ENCODE measurements at places on chromosomes 5 and 9. TPM values are rescaled to one million over a fixed set of nuclear protein-coding genes. Genes with fewer than 3 reads are reported as not detected.

GRCh38 chr9:2657427-2657826 lies 35.8 kb downstream of the VLDLR start:
- H3K4me3 ChIP-seq = no peak overlapping the region
- DNase-seq = no peak
- no peaks in the 10 kb centered on the region for H3K4me1 ChIP-seq
- H3K27me3 ChIP-seq = no peaks in the 10 kb centered on the region
- no peak overlapping the region for H3K27ac ChIP-seq

C9 gene
- not detected for total RNA-seq

PCDHGA11 gene
- total RNA-seq = 2.2 TPM

- no peak for DNase-seq
- H3K4me1 ChIP-seq = no peaks in the 10 kb centered on the region
- H3K4me3 ChIP-seq = no peak overlapping the region
- H3K27ac ChIP-seq = no peak overlapping the region
These were observed 84.7 kb upstream of the SLCO6A1 start for GRCh38 chr5:102583276-102584124.

DNA sequence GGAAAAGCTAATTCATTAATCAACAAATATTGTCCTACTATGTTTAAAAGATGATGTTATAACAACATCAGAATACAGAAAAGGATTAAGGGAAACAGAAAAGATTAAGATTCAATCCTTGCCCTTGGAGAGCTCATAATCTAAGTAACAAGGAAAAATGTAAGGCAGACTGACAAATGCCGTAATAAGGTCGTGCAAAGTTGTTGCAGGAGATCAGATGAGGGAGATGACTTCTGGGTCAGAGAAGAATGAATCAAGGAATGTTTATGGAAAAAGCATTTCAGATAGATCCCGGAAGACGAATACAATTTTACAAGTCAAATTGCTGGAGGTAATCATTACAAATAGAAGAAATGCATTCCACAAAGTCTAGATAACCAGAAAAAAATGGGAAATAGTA lies 6.4 kb downstream of the ADAMTS6 start:
- no peaks in the 10 kb centered on the region for H3K36me3 ChIP-seq
- no peak overlapping the region for H3K4me3 ChIP-seq
- no peak for DNase-seq
- H3K27ac ChIP-seq = no peak overlapping the region

- peak overlapping the region; percentile 12 for H3K27ac ChIP-seq
- peaks cover 14% of the 10 kb centered on the region for H3K4me1 ChIP-seq
- H3K36me3 ChIP-seq = peaks cover 53% of the 10 kb centered on the region
- H3K27me3 ChIP-seq = no peaks in the 10 kb centered on the region
These were observed 142.9 kb downstream of the CDK5RAP2 start for GRCh38 chr9:120436983-120437475.

- DNase-seq = no peak
- no peaks in the 10 kb centered on the region for H3K36me3 ChIP-seq
- no peak overlapping the region for H3K27ac ChIP-seq
- no peaks in the 10 kb centered on the region for H3K4me1 ChIP-seq
- no peak overlapping the region for H3K4me3 ChIP-seq
These were observed 209.6 kb upstream of the CDH10 start for GRCh38 chr5:24854350-24854749.

GRCh38 chr9:4548811-4549725 lies 58.8 kb downstream of the SLC1A1 start:
- peak; percentile 50 for DNase-seq
- no peak overlapping the region for H3K4me3 ChIP-seq
- peaks cover 8% of the 10 kb centered on the region for H3K4me1 ChIP-seq

ZNF782 gene
- total RNA-seq = 2.8 TPM

DNA sequence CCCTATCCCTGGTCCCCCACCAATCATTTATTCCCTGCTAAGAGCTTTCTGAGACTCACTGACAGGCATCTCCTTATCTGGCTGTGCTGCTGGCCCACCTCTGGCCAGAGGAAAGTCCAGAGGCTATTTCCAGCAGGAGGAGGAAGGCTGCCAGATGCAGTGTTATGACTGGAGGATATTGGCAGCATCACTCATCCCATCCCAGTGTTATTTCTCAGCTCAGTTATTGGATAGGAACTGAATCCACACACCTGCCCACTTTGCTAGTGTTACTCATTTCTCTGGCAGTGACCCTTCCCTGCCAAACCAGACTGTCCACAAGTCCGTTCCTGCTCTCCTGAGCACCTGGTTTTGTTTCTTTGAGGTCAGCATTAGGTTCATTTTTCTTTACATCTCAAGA lies 228.2 kb downstream of the GRIA1 start:
- no peaks in the 10 kb centered on the region for H3K36me3 ChIP-seq
- H3K27me3 ChIP-seq = no peaks in the 10 kb centered on the region
- no peak for DNase-seq
- no peak overlapping the region for H3K27ac ChIP-seq

DNA sequence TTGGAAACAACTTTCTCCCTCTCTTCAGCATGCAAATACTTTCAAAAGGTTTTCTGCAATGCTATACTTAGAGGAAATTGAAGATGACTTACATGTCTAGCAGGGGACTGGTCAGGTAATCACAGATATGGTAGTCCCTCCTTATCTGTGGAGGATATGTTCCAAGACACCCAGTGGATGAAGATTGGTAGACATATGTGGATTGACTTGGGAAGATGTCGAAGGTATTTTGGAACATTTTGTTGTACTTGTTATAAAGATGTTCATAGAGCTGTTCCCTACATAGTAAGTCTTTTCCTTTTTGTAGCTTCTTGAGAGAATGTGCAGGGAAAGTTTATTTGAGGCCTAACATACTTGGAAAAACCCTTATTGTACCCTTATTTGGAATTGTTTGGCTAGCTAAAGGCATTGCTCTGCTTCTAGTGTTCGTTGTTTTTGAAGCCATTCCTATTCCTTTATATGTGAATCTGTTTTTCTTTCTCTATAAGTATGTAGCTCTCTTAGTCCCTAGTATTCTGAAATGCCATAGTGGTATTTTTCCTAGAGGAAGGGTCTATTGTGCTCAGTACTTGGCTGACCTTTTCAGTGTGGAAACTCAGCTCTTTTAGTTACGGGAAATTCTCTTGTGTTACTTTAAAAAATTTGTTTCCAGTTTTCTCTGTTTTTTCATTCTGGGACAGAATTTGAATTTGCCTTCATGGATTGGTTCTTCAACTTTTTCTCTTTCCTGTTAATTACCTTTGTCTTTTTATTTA lies 25.7 kb downstream of the GPR151 start:
- no peak overlapping the region for H3K27ac ChIP-seq
- H3K4me3 ChIP-seq = no peak overlapping the region
- peaks cover 2% of the 10 kb centered on the region for H3K36me3 ChIP-seq
- no peak for DNase-seq
- H3K27me3 ChIP-seq = no peaks in the 10 kb centered on the region
- H3K4me1 ChIP-seq = no peaks in the 10 kb centered on the region

DNA sequence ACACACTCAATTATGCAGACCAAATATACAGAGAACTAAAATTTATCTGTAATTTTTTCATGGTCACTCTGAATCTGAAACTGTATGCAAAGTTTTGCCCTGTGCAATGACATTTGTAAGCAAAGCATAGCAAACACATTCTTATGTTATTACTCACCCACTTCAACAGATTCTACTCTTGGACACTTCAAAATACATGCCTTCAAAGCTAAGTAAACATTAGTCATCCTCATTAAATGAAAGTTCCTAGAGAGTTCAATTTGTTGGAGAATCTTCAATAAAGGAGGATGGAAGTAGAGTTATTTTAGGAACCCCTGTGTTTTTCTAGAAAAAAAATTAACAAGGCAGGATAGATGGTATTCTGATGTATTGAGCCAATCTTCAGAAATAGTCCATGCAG lies 639.7 kb upstream of the C9orf72 start:
- H3K36me3 ChIP-seq = no peaks in the 10 kb centered on the region
- no peak overlapping the region for H3K27ac ChIP-seq
- no peaks in the 10 kb centered on the region for H3K4me1 ChIP-seq
- H3K4me3 ChIP-seq = no peak overlapping the region
- no peak for DNase-seq

- H3K4me1 ChIP-seq = no peaks in the 10 kb centered on the region
- no peak overlapping the region for H3K27ac ChIP-seq
- H3K36me3 ChIP-seq = no peaks in the 10 kb centered on the region
- no peak for DNase-seq
- no peak overlapping the region for H3K4me3 ChIP-seq
- H3K27me3 ChIP-seq = no peaks in the 10 kb centered on the region
These were observed 100.0 kb downstream of the BASP1 start for GRCh38 chr5:17317473-17317872.

DIRAS2 gene
- total RNA-seq = not detected

GRCh38 chr9:126761274-126761673 lies 43.6 kb upstream of the ZBTB43 start:
- H3K27ac ChIP-seq = no peak overlapping the region
- H3K4me3 ChIP-seq = no peak overlapping the region
- no peak for DNase-seq

DNA sequence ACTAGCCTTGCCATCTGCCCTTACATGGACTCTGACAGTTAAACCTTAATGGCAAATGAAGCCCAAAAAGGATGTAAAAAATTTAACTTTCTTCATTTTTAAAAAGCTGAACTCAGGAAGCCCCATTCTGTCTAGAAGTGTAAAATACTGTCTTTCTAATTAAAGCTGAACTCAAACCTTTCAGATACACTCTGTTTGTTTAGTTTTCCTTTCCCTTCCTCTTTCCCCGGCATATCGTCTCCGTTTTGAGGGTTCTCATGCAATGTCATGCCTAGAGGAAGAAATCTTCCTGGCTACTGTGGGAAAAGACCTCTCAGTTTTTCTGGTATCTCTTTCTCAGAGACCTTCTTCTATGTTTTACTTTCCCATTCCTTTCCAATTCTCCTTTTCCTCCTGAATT lies 841.5 kb downstream of the DTWD2 start:
- DNase-seq = no peak
- H3K27ac ChIP-seq = no peak overlapping the region
- no peaks in the 10 kb centered on the region for H3K27me3 ChIP-seq
- H3K4me1 ChIP-seq = no peaks in the 10 kb centered on the region
- no peaks in the 10 kb centered on the region for H3K36me3 ChIP-seq

DNA sequence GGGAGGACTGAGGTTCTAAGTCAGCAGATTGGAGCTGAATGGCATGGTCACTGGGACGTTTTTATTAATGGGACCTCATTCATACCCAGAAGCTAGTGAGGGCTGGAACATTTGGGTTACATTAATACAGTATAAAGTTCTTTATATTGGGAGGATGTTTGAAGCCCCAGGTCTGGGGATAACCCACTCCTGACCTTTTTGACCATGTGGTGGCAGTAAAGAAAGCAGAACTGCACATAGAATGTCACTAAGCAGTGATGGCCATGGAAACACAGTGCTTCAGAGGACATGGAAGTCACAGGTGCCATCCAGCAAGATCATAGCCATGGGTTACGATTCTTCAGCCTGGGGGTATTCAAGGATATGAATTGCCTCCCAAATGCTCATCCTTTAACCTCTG lies 176.0 kb downstream of the ATP10B start:
- no peaks in the 10 kb centered on the region for H3K4me1 ChIP-seq
- no peaks in the 10 kb centered on the region for H3K36me3 ChIP-seq
- H3K4me3 ChIP-seq = no peak overlapping the region
- H3K27me3 ChIP-seq = no peaks in the 10 kb centered on the region
- no peak for DNase-seq

SLC25A48 gene
- total RNA-seq = not detected

- no peaks in the 10 kb centered on the region for H3K27me3 ChIP-seq
- H3K4me3 ChIP-seq = no peak overlapping the region
- no peak for DNase-seq
These were observed 284.2 kb downstream of the MAST4 start for GRCh38 chr5:66880401-66880800.

- DNase-seq = no peak
- no peak overlapping the region for H3K27ac ChIP-seq
- H3K4me1 ChIP-seq = no peaks in the 10 kb centered on the region
- peaks cover 4% of the 10 kb centered on the region for H3K36me3 ChIP-seq
- no peak overlapping the region for H3K4me3 ChIP-seq
These were observed 97.2 kb downstream of the INVS start for GRCh38 chr9:100196215-100196614.

GRCh38 chr9:4938496-4938895 lies 46.6 kb upstream of the JAK2 start:
- no peak overlapping the region for H3K27ac ChIP-seq
- no peak for DNase-seq
- peaks cover 49% of the 10 kb centered on the region for H3K4me1 ChIP-seq
- H3K4me3 ChIP-seq = no peak overlapping the region
- H3K36me3 ChIP-seq = no peaks in the 10 kb centered on the region

GRCh38 chr5:43425983-43426382 lies 13.8 kb upstream of the CCL28 start:
- no peak for DNase-seq
- no peaks in the 10 kb centered on the region for H3K36me3 ChIP-seq
- no peaks in the 10 kb centered on the region for H3K27me3 ChIP-seq
- H3K4me3 ChIP-seq = no peak overlapping the region
- no peak overlapping the region for H3K27ac ChIP-seq

- H3K4me3 ChIP-seq = peak overlapping the region; percentile 93
- peaks cover 31% of the 10 kb centered on the region for H3K4me1 ChIP-seq
- H3K27ac ChIP-seq = peak overlapping the region; percentile 96
- no peaks in the 10 kb centered on the region for H3K36me3 ChIP-seq
- no peaks in the 10 kb centered on the region for H3K27me3 ChIP-seq
These were observed 863 bp upstream of the LIFR start for GRCh38 chr5:38557308-38557710.

- H3K36me3 ChIP-seq = no peaks in the 10 kb centered on the region
- no peaks in the 10 kb centered on the region for H3K27me3 ChIP-seq
- H3K27ac ChIP-seq = no peak overlapping the region
- no peak overlapping the region for H3K4me3 ChIP-seq
- H3K4me1 ChIP-seq = no peaks in the 10 kb centered on the region
These were observed 18.7 kb downstream of the SPRY4 start for GRCh38 chr5:142306077-142306502.

GRCh38 chr5:14851050-14851419 lies 20.5 kb downstream of the ANKH start:
- no peak overlapping the region for H3K4me3 ChIP-seq
- no peaks in the 10 kb centered on the region for H3K27me3 ChIP-seq
- peaks cover 39% of the 10 kb centered on the region for H3K4me1 ChIP-seq
- H3K27ac ChIP-seq = no peak overlapping the region
- DNase-seq = no peak

CCDC69 gene
- total RNA-seq = 58.8 TPM

DNA sequence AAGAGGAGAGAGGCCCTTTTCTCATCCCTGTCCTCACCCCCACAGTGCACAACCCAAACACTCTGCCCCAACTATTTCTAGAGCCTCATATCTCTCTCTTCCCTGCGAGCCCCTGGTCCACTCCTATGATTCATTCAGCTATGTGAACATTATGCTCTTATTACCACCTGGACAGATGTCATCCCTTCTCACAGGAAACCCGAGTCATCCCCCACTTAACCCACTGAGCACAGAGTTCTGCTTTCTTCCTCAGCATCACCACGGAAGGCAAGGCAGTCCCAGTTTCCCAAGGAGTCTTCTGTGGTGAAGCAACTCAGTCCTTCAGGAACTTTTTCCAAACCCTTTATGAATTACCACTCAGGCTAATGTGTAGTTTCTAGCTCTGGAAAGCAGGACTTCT lies 1.3 kb downstream of the DNAI1 start:
- no peaks in the 10 kb centered on the region for H3K36me3 ChIP-seq
- H3K4me3 ChIP-seq = no peak overlapping the region
- no peaks in the 10 kb centered on the region for H3K27me3 ChIP-seq
- H3K4me1 ChIP-seq = peaks cover 55% of the 10 kb centered on the region
- no peak for DNase-seq

Data from psoas muscle (tissue), 8 donors.